ENCODE measurements at places on chromosomes 12 and 14.
A peak's percentile ranks its signal among the peaks of the same experiment; 100 is the strongest.

DNA sequence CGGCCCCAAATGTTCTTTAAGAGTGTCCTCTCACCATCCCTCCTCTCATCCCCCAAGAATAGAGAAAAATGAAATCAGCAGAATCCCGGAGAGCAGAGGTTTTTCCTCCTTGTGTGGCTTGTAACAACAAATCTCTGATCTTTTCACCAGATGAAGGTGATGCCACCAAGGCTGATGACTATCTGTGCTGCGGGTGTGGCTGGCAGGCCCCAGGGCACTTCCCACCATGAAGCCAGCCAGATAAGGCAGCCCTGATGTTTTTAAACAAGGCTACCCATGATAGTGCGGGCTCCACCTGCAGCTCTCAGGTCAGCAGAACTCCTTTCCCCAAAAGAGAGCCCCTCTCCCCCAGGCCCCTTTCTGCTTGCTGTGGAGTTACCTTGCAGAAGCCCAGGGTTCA lies 58.0 kb upstream of the PARP11 start:
- no peak for DNase-seq

DNA sequence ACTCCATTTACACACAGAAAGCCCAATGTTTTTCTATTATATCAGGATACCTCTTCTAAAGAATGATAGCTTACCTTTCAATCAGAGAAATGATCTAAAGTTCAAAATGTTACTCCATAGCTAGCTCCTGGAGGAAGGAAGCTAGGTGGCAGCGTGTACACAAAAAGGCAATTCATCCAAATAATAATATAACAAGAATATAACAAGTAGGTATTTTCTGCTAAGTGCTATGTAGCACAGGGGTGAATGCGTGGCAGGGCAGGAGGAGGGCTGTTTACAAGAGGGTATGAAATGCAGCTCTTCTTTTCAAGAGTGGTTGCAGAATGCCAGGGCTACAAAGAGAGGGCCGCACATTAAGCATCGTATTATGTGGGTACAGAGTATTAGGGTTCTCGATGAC lies 663 bp upstream of the SNAPC1 start:
- no peak for DNase-seq

- DNase-seq: no peak
Measured at GRCh38 chr12:113660936-113661335, 189.3 kb upstream of the LHX5 start.

DNA sequence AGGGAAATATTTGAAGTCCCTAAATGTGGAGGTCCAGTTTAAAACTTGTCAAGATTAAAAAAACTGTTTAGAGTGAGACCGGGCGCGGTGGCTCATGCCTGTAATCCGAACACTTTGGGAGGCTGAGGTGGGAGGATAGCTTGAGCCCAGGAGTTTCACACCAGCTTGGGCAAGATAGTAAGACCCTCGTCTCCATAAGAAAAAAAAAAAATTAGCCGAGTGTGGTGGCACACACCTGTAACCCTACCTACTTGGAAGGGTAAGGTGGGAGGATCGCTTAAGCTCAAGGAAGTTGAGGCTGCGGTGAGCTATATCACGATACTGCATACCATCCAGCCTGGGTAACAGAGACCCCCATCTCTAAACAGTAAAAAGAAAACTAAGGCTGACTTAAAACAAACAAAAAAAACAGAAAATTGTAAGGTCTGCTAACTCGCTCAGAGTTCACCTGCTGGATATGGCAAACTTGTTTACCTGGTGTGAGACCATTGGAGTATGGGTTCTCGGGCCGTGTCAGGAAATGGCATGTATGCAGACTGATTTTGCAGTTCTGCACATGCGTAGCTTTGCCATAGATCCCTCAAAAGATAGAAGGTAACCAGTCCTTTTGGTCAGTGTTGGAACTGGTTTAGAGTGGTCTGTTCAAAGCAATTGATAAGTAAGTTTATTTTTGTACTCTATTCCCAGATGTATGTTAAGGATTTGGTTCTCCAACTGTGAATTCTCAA lies 2.1 kb downstream of the RNF10 start:
- no peak for DNase-seq

- DNase-seq: no peak
Measured at GRCh38 chr14:90424686-90425372, 28.0 kb downstream of the CALM1 start.

- no peak for DNase-seq
Measured at GRCh38 chr12:51390457-51390856, 749 bp downstream of the GALNT6 start.

DNA sequence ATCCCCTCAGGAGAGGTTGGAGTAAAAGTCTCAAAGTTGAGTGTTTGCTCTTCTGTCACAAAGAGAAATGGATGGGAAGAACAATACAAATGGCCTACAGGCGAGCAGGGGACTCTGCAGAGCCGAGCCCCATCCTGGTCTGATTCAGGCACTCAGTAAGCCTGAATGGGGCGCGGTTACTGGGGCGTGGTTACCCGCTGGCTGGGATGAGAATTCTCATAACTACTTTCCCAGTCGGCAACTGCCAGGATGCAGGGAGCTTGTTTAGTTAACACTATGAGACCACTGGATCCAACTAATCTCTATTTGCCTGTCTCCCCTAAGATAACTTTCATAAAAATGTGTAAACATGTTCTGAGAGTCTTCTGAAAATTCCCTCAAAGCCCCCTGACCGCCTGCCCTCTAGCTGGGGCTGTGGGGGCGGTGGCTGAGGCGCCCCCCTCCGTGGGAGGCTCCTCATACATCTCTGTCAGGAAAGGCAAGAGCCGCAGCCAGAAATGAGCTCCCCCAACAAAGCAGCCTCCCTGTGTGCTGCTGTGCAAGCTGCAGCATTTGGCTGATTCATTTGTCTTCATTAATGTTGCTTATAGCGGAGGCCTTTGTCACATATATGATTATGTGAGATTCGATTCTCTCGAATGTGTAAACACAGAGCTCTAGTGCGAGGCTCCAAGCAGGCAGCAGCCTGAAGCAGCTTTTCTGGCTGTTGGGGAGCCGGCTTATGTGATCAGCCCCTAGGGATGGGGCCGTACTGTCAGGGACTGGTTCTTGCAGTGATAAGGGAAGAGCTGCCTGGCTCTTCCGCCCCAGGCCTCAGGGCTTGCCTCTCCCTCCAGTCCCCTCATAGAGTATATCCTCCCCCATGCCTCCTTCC lies 126.1 kb upstream of the ARHGAP5 start:
- DNase-seq: no peak

- no peak for DNase-seq
Measured at GRCh38 chr14:100030452-100031153, 34.6 kb upstream of the EVL start.

DNA sequence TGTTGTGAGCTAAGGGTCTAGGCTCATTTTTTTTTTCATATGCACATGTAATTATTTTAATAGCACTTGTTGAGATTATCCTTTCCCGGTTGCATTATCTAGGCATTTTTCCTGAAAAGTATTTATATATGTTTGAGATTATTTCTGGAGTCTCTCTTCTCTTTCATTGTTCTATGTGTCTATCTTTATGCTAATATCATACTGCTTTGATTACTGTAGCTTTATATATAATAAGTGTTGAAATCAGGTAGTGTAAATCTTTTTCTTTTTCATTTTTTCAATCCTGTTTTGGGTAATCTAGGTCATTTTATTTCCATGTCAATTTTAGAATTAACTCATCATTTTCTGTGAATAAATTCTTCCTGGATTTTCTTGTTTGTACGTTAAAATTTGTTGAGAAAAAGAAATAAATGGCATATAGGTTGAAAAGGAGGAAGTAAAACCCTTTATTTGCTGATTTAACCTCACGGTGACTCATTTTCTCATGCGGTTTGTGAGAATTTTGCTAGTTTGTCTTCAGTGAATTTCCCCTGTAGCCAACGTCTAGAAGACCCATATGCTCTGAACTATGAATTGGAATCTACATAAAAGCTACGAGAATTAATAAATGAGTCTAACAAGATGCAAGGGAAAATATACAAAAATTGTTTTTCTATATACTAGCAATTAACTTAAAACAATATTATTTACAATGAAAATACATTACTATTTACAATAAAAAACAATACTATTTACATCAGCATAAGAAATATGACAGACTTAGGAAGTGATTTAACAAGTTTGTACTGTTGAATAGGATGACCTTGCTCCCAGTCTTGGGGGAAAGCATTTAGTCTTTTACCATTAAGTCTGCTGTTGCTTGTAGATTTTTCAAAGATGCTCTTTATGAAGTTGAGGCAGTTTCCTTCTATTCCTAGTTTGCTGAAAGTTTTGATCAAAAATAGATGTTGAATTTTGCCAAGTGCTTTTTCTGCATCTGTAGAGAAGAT lies 105.0 kb downstream of the SNAPC1 start:
- DNase-seq: peak; percentile 8

DNA sequence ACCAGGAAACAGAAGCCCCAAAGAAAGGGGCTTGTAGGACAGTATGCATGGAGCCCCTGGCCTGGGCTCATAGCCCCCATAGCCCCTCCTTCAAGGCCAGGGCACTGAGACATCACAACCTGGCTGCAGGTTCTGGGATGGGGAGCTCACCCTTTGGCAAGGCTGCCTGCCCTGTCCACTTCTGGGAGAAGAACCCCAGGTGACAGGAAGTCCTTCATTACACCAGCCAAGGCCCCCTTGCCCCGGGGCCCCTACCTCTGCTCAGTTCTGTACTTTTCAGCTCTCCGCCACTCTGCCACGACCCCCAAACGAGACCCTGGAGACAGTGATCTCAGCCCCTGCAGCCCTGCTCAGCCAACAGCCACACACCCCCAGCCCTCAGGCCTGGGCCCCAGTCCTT lies 223.2 kb upstream of the RTL1 start:
- no peak for DNase-seq

DNA sequence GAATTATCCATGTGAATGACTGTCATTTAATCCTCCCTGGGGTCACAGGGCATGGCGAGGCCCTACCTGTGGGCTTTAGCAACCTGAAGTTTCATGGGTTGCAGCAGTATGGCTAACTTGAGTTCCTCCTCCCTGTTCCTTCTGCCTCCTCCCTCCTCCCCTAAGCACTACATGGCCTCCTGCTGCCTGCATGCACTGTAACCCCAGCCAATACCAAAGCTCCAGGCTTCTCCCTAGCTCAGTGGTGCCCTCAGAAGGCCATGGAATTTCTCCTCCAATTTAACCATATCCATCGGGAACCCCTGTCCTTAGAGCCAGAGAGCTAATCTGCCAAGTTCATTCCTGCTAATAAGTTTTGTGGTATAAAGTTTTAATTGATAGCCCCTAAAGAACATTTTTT lies 95.1 kb downstream of the NT5DC3 start:
- no peak for DNase-seq

GRCh38 chr14:30125322-30125979 lies 197.8 kb upstream of the PRKD1 start:
- DNase-seq: no peak

- no peak for DNase-seq
Measured at GRCh38 chr14:93059917-93060545, 55.7 kb downstream of the ITPK1 start.

- no peak for DNase-seq
Measured at GRCh38 chr14:68650404-68650994, 142.4 kb downstream of the ZFP36L1 start.

DNA sequence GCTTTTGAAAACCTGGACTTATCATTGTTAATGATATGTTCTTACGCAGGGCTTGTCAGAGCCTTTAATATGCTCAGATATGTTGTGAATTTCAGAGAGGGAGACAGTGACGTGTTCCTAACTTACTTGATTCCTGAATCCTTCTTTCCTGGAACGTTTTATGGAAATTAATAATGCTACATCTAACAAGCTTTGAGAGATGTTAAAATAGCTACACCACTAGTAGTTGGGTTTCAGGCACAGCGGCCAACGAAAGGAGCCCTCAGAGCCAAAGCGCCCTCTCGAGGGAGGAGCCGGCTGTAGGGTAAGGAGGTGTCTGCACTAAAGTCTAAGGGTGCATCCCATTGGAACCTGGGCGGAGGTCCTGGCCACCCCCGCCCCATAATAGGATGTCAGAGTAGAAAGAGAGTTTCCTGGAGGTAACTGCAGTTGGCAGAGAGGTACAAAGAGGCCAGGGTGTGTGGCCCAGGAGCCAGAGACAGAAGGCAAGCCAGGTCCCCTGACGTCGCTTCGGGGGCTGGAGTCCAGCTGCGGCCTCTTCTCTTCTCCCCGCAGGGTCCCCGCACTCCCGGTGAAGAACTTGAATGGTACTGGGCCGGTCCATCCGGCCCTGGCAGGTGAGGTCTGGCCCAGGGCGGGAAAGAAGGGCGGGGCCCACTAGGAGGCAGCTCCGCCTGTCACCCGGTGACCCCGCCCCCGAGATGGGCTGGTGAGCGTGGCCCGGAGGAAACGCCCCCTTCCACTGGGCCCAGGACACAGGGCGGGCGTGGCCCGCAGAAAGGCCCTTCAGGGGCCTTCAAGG lies 36.3 kb downstream of the DTX1 start:
- no peak for DNase-seq

DNA sequence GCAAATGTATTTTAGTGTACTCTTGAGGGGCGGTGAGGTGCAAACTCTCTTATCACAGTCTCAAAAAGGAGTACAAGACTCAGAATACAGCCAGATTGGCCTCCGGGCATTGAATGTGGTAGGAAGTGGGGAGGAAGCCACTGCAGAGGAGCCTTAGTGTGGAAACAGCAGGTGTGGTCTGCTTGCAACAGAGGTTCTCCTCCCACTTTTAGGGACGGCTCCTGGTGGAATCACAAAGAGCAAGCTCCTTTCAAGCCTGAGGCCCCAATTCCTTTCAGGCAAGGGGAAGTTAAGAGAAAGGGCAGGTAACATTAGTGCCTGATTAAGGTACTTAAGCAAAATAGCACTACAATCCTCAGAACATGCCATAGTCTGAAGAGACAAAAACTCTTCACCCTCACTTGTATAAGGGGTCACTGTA lies 23.7 kb upstream of the SLC2A3 start:
- peak; percentile 21 for DNase-seq

DNA sequence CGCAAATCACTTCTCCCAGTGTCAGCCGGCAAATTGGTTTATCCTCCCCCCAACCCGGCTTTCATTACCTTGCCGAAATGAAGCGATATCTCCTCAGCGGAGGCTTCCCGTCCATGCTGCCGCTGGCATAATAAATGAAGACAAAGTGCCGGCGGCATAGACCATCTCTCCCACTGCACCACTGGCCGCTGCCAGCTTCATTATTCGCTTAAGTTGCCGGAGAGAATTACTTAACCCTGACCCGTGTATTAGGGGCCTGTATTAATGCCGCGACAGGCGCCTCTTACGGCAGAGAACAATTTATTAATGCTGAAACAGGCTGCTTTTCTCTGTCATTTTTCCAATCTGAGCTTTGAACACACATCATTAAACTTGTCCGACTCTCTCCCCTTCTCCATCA lies 17.5 kb upstream of the GPATCH2L start:
- no peak for DNase-seq

DNA sequence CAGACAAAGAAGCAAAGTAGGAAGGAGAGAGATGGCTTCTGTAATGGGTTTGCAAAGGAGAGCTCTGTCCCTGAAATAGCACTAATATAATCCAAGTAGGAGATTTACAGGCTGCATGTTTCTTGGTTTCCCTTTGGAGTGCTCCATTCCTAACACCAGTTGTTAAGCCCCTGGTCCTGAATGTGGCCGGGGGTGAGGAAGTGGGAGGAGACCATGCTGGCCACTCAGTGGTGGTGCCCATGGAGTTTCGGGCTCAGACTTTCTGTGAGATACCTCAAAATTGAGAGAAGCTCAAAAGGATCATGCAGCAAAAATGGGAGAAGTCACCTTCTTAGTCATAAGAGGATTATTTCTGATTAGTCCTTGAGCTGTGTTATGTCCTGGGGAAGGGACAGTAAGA lies 88.5 kb downstream of the DAD1 start:
- DNase-seq: no peak

- DNase-seq: no peak
Measured at GRCh38 chr12:64459394-64459891, 7.5 kb downstream of the TBK1 start.

All from stimulated activated CD4-positive, alpha-beta T cell treated with anti-CD3 and anti-CD28 coated beads, Interleukin-12 subunit alpha, Interleukin-12 subunit beta, amount 100 ng/mL, for 48 hours (primary cell).